ENCODE measurements at places on chromosomes 4 and X. TPM values are rescaled to one million over a fixed set of nuclear protein-coding genes. Genes with fewer than 3 reads are reported as not detected.

ZNF711 gene
- 0.11 TPM for total RNA-seq

CXCL11 gene
- not detected for total RNA-seq

- no peak for DNase-seq
- H3K4me3 ChIP-seq, result no peak overlapping the region
- H3K36me3 ChIP-seq, result no peaks in the 10 kb centered on the region
- H3K27me3 ChIP-seq, result peaks cover 9% of the 10 kb centered on the region
Measured at GRCh38 chr4:15912961-15913630, 25.4 kb downstream of the FGFBP1 start.

DNA sequence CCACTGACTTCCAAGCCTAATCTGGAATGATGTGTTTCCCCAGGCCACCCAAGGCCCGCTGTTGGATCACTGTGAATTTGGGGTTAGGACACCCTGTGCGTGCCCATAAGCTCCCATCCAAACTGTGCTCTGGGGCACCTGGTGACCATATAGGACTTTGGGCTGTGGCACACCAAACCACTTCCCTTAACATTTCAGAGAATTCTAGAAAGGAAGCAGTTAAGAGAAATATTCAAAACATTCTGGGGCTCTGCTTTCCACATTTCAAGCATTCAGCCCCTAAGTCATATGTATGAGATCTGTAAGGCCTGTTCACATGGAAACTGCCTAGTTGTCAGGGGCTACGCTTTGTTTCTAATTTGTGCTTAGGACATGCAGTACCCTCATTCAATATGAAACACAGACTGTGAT lies 14.4 kb downstream of the VGLL1 start:
- no peaks in the 10 kb centered on the region for H3K27me3 ChIP-seq
- H3K4me1 ChIP-seq, result peaks cover 73% of the 10 kb centered on the region
- no peak overlapping the region for H3K4me3 ChIP-seq
- peak; percentile 69 for DNase-seq
- H3K36me3 ChIP-seq, result peaks cover 4% of the 10 kb centered on the region

DNA sequence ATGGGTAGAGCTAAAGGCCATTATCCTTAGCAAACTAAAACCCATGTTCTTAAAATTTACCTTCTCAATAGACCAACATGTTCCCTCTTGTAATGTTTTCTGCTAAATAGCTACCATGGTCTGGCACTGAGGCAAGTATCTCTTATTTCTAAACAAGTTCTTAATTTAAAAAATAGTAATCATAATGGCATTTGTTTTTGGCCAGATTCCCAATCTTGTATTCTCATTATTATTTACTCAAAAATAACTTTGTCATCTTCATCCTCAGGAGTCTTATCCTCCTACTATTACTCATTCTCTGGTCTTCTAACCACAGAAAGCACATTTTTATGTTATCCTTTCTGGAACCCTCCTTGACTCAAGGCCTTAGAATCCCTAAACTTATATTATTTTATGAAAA lies 931.2 kb downstream of the CCSER1 start:
- H3K27me3 ChIP-seq, result no peaks in the 10 kb centered on the region
- H3K36me3 ChIP-seq, result no peaks in the 10 kb centered on the region
- DNase-seq, result no peak
- no peaks in the 10 kb centered on the region for H3K4me1 ChIP-seq
- H3K27ac ChIP-seq, result no peak overlapping the region

Measured in activated CD8-positive, alpha-beta T cell treated with anti-CD3 and anti-CD28 coated beads, Interleukin-2, amount 10 ng/mL, durations not matched to agents 7 days and 5 days (primary cell).